ENCODE measurements at places on chromosomes 3 and 15. TPM values are rescaled to one million over a fixed set of nuclear protein-coding genes. Genes with fewer than 3 reads are reported as not detected.
A peak's percentile ranks its signal among the peaks of the same experiment; 100 is the strongest.

Gene CFAP44
- 11.9 TPM for polyA plus RNA-seq

Gene MESP2
- polyA plus RNA-seq: 0.30 TPM

DNA sequence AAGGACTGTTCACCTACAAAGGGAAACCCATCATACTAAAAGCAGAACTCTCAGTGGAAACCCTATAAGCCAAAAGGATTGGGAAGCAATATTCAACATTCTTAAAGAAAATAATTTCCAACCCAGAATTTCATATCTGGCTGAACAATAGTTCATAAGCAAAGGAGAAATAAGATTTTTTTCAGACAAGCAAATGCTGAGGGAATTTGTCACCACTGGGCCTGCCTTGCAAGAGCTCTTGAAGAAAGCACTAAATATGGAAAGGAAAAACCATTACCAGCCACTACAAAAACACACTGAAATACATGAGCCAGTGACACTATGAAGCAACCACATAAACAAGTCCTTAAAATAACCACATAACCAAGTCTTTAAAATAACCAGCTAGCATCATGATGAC, 28.9 kb upstream of the DCBLD2 start:
- no peak for DNase-seq
- H3K4me3 ChIP-seq: no peak overlapping the region
- no peaks in the 10 kb centered on the region for H3K36me3 ChIP-seq

Gene UNC45A
- 49.1 TPM for polyA plus RNA-seq

DNA sequence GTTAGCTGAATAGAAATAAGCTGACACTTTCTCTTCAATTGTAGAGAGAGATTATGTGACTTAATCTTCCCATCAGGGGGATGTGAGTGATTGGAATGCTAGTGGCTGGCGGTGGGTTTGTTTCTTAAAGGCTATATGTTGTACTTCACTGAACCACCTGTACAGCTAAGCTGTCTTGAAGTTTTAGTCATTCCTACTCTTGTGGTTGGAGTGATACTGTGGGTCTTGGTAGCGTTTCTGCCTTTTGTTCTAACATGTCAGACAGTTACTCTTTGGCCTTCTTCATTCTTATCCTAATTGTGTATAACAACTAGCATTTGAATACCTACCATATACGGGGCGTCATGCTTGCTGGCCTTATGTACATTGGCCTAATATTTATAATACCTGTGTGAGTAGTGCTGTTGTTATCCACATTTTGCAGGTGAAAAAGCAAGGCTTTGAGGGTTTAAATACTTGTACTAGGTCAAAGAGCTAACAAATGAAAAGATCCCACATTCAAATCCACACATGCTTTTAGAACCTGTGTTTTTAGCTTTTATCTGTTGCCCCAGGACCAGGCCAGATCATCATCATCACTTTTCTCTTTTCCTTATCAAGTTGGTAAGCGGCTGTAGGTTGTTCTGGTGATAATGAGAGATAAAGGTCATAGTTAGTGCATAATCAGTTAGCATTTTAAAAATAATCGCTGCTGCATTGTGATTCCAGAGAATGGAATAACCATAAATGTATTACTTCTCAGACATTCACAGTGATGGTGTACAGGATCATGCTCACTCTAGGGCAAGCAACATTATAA, 50.2 kb downstream of the AKAP13 start:
- peaks cover 14% of the 10 kb centered on the region for H3K4me1 ChIP-seq
- no peak for DNase-seq
- H3K36me3 ChIP-seq: no peaks in the 10 kb centered on the region
- H3K4me3 ChIP-seq: no peak overlapping the region

Gene ISG20
- polyA plus RNA-seq: 4.9 TPM

- peaks cover 14% of the 10 kb centered on the region for H3K36me3 ChIP-seq
- no peak overlapping the region for H3K4me3 ChIP-seq
- no peak for DNase-seq
- H3K27me3 ChIP-seq: no peaks in the 10 kb centered on the region
- H3K27ac ChIP-seq: no peak overlapping the region
Measured at GRCh38 chr15:64090527-64090926, 3.1 kb downstream of the CIAO2A start.

DNA sequence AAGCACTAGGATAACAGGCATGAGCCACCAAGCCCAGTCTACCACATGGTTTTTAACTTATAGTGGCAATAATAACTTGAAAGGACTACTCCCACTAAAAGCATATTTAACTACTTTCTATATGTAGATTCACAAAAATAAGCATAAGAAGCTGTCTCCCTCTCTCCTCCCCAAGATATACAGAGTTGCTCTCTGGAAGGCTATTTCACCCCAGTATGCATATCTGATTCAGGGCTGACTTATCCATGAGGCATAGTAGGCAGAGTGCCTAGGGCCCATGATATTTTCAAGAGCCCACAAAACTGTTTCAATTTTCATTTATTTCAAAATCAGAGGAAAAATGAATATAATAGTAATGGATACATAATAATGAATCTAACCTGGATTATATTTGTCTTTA, 20.5 kb downstream of the ATP8B4 start:
- H3K4me3 ChIP-seq: no peak overlapping the region
- no peaks in the 10 kb centered on the region for H3K27me3 ChIP-seq
- no peaks in the 10 kb centered on the region for H3K4me1 ChIP-seq
- H3K27ac ChIP-seq: no peak overlapping the region
- no peak for DNase-seq
- H3K36me3 ChIP-seq: no peaks in the 10 kb centered on the region

Gene GAP43
- polyA plus RNA-seq: 39.3 TPM

Gene GOLGA6B
- 0.07 TPM for polyA plus RNA-seq

DNA sequence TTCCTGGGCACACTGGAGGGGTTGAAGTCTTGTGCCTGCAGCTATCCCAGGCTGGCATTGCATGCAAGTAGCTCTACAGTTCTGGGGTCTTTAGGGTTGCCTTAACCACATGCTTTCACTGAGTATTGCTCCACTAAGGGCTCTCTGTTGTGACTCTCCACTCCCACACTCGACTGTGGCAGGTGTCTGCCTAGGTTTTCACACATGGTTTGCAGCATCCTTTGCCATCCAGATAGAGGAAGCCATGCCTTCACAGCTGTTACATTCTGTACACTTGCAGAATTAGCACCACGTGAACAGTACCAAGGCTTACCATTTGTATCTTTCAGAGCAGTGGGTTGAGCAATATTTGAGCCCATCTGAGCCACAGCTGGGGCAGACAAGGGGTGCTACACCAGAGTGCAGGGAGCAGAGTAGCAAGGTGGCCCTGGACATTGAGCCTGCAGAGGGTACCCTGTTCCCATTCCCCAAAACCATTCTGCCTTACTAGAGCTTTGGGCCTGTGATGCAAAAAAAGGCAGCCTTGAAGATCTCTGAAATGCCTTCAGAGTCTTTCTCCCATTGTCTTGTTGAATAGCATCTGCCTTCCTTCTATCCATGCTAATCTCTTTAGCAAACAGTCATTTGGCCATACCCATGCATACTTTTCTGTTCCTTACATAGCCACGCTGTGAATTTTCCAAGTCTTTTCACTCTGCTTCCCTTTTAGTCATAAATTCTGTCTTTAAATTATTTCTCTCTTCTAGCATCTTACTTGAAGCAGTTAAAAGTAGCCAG, 95.2 kb upstream of the PLCL2 start:
- no peaks in the 10 kb centered on the region for H3K4me1 ChIP-seq
- H3K27me3 ChIP-seq: no peaks in the 10 kb centered on the region
- no peaks in the 10 kb centered on the region for H3K36me3 ChIP-seq
- DNase-seq: no peak
- H3K4me3 ChIP-seq: no peak overlapping the region

DNA sequence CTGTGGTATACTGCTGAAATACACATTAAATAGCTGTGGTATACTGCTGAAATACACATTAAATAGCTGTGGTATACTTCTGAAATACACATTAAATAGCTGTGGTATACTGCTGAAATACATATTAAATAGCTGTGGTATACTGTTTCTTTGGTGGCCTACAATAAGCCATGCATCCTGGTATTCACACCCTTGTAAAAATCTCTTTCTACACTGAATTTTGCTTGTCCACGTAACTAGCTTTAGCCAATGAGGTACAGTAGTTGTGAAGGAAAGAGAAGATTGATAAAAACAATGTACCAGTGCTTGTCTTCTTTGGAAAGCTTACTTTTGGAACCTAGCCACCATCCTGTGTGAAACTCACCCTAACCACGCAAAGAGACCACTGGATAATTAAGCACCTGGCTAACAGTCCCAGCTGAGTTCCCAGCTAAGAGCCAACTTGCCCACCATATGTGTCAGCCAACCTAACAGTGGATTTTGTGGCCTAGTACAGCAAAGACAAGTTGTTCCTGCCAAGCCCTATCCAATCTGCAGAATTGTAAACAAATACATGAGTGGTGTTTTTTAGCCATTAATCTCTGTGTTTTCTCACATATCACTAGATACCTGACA, 103.4 kb upstream of the MELTF start:
- H3K4me3 ChIP-seq: no peak overlapping the region
- H3K27me3 ChIP-seq: no peaks in the 10 kb centered on the region
- peaks cover 56% of the 10 kb centered on the region for H3K36me3 ChIP-seq
- H3K27ac ChIP-seq: no peak overlapping the region

Gene ESYT3
- 1.8 TPM for polyA plus RNA-seq

GRCh38 chr3:17431004-17431403, 311.4 kb downstream of the TBC1D5 start:
- no peak overlapping the region for H3K27ac ChIP-seq
- H3K36me3 ChIP-seq: no peaks in the 10 kb centered on the region
- no peaks in the 10 kb centered on the region for H3K4me1 ChIP-seq
- H3K4me3 ChIP-seq: no peak overlapping the region
- DNase-seq: no peak

- H3K27me3 ChIP-seq: no peaks in the 10 kb centered on the region
- H3K4me3 ChIP-seq: no peak overlapping the region
- H3K4me1 ChIP-seq: no peaks in the 10 kb centered on the region
- no peaks in the 10 kb centered on the region for H3K36me3 ChIP-seq
- H3K27ac ChIP-seq: no peak overlapping the region
Measured at GRCh38 chr15:61700803-61701202, 359.4 kb downstream of the VPS13C start.

- H3K4me1 ChIP-seq: peaks cover 16% of the 10 kb centered on the region
- no peaks in the 10 kb centered on the region for H3K27me3 ChIP-seq
- H3K36me3 ChIP-seq: peaks cover 6% of the 10 kb centered on the region
- no peak overlapping the region for H3K27ac ChIP-seq
Measured at GRCh38 chr3:155553780-155554179, 191.1 kb downstream of the PLCH1 start.

DNA sequence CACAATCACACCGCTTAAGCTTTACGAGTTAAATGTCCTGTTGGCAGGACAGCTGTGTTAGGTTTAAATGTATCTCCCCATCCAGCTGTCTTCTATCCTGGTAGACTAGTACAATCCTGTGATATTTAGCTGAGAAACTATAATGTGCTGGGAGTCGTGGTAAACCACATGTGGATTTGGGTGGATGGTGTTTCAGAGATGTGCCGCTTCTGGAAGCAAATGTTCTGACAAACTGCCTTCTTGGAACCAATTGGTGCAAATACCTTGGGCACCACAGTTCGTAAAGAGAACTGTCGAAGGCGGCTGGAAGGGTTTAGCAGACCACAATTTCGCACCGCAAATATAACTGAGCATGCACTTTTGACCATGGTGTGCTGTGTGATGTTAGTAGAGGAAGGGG, 15.0 kb downstream of the SCG5 start:
- H3K4me1 ChIP-seq: no peaks in the 10 kb centered on the region
- no peaks in the 10 kb centered on the region for H3K27me3 ChIP-seq
- H3K36me3 ChIP-seq: no peaks in the 10 kb centered on the region
- no peak for DNase-seq
- no peak overlapping the region for H3K4me3 ChIP-seq

- H3K27me3 ChIP-seq: no peaks in the 10 kb centered on the region
- no peak for DNase-seq
- H3K4me1 ChIP-seq: peaks cover 42% of the 10 kb centered on the region
- peak overlapping the region; percentile 2 for H3K27ac ChIP-seq
Measured at GRCh38 chr3:158776531-158776930, 25.3 kb upstream of the MFSD1 start.

Gene MPI
- polyA plus RNA-seq: 51.0 TPM

- no peaks in the 10 kb centered on the region for H3K4me1 ChIP-seq
- no peak overlapping the region for H3K4me3 ChIP-seq
- H3K36me3 ChIP-seq: no peaks in the 10 kb centered on the region
Measured at GRCh38 chr3:61537366-61537765, 24.0 kb upstream of the PTPRG start.

Gene POPDC2
- 12.2 TPM for polyA plus RNA-seq

DNA sequence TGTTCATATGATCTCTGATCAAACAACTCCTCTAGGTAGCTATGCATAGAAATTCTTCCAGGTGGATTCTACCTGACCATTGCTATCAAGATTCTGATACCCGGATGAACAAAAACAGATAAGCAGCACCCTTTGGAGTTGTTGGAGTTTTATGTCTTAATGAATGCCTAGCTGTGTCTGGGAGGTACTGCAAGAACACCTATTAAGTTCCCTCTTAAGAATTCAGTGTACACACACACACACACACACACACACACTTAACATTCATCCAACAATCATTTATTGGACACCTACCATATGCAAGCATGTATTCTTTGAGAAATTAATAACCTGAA, 58.1 kb upstream of the FNDC3B start:
- no peak for DNase-seq
- H3K4me1 ChIP-seq: no peaks in the 10 kb centered on the region
- no peaks in the 10 kb centered on the region for H3K27me3 ChIP-seq
- H3K4me3 ChIP-seq: no peak overlapping the region
- H3K27ac ChIP-seq: no peak overlapping the region

GRCh38 chr15:79953951-79954444, 17.0 kb downstream of the BCL2A1 start:
- peak overlapping the region; percentile 85 for H3K27ac ChIP-seq
- H3K36me3 ChIP-seq: no peaks in the 10 kb centered on the region
- DNase-seq: peak; percentile 61
- H3K27me3 ChIP-seq: no peaks in the 10 kb centered on the region
- H3K4me3 ChIP-seq: no peak overlapping the region

Gene HRG
- polyA plus RNA-seq: 0.04 TPM

DNA sequence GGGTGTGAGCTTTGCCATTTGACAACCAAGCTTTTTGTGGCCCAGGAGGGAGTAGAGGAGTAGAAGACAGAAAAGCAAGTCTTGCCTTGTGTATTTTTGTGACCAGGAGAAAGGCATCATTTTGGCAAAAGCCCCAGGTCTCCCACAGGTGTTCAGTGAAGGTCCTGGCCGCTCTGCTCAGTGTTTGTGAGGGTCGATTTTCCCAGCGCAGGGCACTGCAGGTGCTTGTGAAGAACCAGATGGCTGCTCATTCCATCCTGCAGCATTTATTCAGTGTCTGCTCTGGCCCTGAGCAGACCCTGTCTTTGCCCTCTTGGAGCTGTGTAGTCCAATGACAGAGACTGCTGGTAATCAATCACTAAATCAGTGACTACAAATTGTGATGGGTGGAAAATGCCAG, 19.5 kb downstream of the TRAK1 start:
- no peak for DNase-seq
- H3K4me1 ChIP-seq: no peaks in the 10 kb centered on the region
- no peaks in the 10 kb centered on the region for H3K27me3 ChIP-seq
- H3K4me3 ChIP-seq: no peak overlapping the region
- H3K27ac ChIP-seq: no peak overlapping the region

- no peak for DNase-seq
- no peak overlapping the region for H3K4me3 ChIP-seq
- H3K36me3 ChIP-seq: no peaks in the 10 kb centered on the region
- H3K4me1 ChIP-seq: no peaks in the 10 kb centered on the region
Measured at GRCh38 chr15:68642491-68642845, 63.7 kb downstream of the CORO2B start.

GRCh38 chr3:165786013-165786412, 51.2 kb downstream of the BCHE start:
- no peak overlapping the region for H3K4me3 ChIP-seq
- no peak for DNase-seq
- no peak overlapping the region for H3K27ac ChIP-seq
- peaks cover 3% of the 10 kb centered on the region for H3K4me1 ChIP-seq

- H3K4me3 ChIP-seq: no peak overlapping the region
- no peaks in the 10 kb centered on the region for H3K27me3 ChIP-seq
- no peaks in the 10 kb centered on the region for H3K36me3 ChIP-seq
- no peak for DNase-seq
- no peak overlapping the region for H3K27ac ChIP-seq
- H3K4me1 ChIP-seq: no peaks in the 10 kb centered on the region
Measured at GRCh38 chr15:60527456-60527855, 48.5 kb upstream of the ICE2 start.
